GM04503 (cell line): ENCODE measurements at places on chromosomes 2 and 18.

GRCh38 chr18:76451396-76452331, 43.4 kb downstream of the ZNF516 start:
- DNase-seq = no peak

DNA sequence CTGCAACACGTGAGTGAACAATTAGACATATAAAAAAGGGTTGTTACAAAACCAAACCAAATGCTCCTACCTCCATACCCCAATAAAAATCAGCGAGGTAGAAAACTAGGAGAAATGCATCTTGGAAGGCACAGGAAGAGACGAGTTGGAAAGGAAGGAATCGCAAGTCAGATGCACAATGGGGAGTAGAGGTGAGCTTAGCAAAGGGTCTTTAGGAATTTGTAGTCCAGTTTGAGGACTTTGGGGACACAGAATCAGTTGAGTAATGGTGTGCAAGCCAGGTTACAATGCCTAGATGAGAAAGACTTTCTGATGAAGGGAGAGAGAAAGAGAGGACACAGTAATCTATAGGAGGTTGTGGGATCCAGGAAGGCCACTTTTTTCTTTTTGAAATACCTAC, 35.7 kb downstream of the XRCC5 start:
- DNase-seq = no peak

- DNase-seq = no peak
These were observed 297.1 kb upstream of the SESTD1 start for GRCh38 chr2:179561702-179562101.

GRCh38 chr2:33011373-33011772, 64.6 kb downstream of the LTBP1 start:
- no peak for DNase-seq

- no peak for DNase-seq
These were observed 821.8 kb downstream of the MBD2 start for GRCh38 chr18:53402670-53403069.

DNA sequence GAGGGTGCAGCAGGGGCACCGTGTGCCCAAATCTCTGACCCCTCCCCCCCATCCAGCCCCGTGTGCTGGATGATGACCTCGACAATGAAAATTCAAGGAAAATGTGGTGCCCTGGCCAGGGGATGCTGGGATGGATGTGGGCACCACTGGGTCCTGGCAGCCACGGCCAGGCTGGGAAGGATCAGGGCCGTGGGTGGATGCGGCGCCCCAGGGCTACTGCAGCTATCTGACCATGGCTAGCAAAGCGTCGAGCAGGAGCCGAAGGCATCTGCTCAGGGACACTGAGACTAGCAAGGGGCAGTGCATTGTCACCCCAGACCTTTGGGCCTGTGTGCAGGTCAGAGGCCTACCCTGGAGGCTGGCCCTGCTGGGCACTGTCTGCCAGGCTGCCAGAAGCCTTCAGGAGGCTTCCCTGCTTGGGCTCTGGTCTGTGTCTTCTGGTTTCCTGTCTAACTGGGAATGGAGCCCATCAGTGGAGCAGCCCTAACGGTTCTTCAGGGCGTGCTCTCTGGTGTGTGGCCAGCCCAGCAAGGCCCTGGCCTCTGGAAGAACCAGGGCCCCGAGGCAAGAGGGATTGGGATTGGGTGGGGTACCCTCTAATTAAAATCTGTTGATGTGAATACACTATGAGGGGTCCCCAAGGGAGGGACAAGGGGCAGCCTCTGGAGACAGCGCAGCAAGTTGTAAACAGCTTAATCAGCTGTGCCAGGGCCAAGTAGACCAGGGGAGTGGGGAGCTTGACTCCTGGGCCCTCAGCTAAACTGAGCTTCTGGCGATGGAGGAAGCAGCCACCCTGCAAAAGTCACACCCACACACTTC, 98.0 kb downstream of the STPG4 start:
- no peak for DNase-seq

GRCh38 chr2:182319556-182320505, 107.0 kb downstream of the PDE1A start:
- DNase-seq = no peak

- DNase-seq = no peak
These were observed 14.7 kb downstream of the RALB start for GRCh38 chr2:120267348-120267747.

DNA sequence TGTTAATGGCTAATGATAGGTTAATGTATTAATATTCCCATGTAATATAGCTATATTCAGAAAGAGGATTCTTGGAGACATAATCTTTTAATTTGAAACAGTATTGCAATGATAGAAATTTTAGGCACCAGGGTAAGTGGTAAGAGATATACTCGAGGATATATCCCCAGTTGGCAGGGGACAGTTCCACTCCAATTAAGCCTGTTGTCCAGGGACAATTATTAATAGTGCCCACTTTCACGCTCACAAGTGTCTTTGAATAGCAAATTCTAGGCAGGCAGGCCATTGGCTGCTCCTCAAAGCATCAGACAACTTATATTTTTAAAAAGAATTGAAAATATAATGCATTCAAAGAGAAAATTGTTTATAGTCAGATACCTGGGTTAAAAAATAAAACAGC, 190.7 kb downstream of the PDE11A start:
- no peak for DNase-seq

- no peak for DNase-seq
These were observed 32.4 kb upstream of the ACYP2 start for GRCh38 chr2:54083021-54083420.

DNA sequence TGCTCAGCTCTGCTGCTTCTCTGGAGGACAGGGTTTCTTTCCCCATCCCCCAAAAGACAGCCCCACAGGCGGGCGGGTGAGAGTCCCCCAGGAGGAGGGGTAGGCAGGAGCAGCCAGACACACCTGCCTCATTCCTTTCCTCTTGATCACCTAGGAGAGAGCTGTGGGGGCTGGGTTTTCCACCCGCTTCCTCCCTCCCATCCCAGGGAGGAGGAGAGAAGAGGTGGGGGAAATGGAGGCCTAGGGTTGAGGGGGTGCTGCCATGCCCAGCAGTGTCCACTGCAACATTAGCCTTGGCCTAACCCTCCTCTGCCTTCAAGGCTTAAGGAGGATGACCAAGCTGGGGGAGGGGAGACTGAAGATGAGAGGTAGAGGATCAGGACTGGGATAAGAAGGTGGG, 14.7 kb downstream of the WNT10A start:
- DNase-seq = no peak

DNA sequence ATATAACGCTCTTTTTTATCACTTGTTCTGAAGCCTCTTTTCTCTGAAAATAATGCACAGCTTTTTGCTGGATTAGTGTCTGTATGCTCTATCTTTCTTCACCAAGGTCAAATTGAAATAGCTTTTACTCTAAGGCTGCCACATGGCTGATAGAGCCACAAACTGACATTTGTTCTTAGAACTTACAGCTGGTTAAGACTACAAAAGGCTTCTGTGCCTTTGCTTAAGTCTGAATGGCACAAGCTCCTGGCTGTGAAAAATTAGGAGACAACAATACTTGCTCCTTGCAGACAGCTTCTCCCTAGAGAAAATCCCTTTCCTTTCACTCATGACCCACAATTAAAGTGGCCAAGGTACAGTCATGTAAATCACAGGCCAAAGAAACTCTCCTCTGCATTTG, 515.3 kb downstream of the DSC3 start:
- DNase-seq = no peak

DNA sequence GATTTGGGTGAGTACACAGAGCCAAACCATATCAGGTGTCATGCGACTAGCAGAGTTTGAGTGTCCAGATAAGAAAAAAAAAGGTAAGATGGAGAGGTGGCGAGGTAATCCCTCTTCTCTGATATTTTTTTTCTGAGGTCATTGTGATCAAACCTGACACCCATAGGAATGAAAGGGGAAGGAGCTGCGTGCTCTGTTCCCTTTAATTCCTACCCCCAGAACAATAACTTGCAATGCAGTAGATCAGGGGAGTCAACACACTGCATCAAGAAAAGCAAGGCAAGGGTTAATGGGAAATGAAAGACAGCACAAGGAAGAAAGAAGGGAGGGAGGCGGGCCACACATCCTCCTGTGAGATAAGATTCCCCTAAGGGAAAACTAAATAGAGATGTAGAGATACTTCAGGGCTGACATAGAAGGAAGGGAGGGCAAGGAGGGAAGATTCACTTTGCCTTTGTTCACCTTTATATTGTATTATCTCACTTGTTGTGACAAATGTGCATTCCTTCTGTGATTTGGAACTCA, 132.8 kb downstream of the CD226 start:
- no peak for DNase-seq

DNA sequence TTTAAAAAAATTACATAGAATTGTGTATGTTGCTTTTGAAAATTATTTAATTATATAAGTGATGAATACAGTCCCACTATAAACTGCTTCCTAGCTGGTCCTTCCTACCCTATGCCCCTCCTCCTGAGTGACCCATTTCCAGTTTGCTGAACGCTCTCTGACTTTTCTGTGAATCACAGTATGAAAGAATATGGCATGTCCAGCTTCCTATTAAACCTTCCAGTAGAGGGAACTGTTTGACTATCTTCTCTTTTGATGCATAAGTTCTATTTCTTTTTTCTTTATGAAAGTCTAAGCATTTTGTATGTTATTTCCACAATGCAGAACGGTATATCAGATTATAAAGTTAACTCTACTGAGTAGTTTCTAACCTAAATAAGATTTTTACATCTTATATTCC, 41.3 kb downstream of the PSMG2 start:
- no peak for DNase-seq

- DNase-seq = no peak
These were observed 57.4 kb upstream of the LDAH start for GRCh38 chr2:20880221-20880771.

- DNase-seq = no peak
These were observed 126.1 kb downstream of the NCK2 start for GRCh38 chr2:105870858-105871257.

DNA sequence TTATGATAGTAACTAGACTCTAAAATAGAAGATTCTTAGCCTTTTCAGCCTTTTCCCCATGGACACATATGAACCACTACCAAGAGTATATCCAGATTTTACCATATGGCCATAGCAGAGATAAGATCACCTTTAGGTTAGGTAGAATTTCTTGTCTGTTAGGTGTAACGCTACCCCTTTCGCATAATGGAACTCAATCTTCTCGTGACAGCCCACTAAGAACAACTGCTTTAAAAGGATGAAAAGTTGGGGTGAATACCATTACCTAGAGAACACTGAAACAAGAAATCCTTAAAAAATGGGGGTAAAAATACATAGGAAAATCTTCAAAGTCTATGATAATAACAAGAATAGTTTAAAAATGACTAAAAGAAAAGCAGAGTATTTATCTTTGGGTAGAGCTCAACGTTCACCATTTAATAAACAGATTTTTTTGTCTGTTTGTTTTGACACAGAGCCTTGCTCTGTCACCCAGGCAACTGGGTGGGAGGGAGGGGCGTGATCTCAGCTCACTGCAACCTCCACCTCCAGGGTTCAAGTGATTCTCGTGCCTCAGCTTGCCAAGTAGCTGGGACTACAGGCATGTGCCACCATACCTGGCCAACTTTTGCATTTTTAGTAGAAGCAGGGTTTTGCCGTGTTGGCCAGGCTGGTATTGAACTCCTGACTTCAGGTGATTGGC, 67.2 kb downstream of the VIL1 start:
- DNase-seq = no peak

GRCh38 chr2:60098996-60099395, 454.5 kb downstream of the BCL11A start:
- DNase-seq = no peak

DNA sequence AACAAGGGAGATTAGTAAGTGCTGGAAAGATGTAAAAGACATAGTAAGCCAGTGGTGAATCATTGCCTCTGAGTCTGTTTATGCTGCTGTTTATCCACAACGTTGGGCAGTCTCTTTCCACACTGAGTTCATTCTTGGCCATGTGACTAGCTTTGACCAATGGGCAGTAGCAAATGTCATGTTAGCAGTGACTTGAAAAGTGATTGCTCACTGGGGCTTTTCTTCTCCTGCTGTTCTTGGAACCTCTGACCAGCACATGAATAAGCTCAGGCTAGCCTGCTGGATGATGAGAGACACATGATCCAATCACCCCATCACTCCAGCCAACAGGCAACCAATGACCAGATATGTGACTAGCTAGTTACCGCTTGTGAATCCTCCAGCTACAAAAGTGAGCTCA, 360.4 kb downstream of the SLC4A3 start:
- DNase-seq = peak; percentile 67

GRCh38 chr2:240840435-240841060, 20.5 kb upstream of the KIF1A start:
- DNase-seq = peak; percentile 31

DNA sequence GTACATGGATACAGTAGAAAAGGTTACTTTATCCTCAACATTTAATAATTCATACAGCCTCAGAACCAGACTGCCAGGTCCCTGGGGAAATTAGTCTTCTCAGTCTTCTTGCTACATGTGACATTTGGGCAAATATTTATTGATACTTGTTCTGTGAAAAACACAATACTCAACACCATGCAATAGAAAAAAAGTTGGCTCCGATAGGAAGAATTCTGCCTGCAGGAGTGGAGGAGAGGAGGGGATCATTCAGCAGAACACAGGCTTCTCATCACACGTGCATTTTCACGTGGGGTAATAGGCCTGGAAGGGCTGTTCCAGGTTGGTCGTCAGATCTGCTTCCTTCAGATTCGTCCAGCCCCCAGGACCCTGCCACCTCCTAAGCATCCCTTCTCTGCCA, 58.4 kb upstream of the ACKR3 start:
- DNase-seq = no peak

DNA sequence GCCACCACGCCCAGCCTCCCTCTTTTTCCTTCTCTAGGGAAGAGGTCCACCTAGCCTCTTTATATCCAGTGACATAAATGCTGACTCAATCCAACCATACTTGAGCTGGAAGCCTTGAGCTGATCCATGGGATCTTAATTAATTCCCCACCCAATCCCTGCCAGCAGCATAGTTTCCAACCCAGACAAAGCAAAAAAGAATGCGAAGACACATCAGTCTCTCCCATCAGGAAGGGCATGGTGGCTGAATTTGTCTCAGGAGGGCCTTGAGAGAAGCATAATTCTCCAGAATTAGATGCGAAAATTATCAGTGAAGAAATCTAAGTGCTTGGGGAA, 22.5 kb downstream of the CASP10 start:
- peak; percentile 55 for DNase-seq

DNA sequence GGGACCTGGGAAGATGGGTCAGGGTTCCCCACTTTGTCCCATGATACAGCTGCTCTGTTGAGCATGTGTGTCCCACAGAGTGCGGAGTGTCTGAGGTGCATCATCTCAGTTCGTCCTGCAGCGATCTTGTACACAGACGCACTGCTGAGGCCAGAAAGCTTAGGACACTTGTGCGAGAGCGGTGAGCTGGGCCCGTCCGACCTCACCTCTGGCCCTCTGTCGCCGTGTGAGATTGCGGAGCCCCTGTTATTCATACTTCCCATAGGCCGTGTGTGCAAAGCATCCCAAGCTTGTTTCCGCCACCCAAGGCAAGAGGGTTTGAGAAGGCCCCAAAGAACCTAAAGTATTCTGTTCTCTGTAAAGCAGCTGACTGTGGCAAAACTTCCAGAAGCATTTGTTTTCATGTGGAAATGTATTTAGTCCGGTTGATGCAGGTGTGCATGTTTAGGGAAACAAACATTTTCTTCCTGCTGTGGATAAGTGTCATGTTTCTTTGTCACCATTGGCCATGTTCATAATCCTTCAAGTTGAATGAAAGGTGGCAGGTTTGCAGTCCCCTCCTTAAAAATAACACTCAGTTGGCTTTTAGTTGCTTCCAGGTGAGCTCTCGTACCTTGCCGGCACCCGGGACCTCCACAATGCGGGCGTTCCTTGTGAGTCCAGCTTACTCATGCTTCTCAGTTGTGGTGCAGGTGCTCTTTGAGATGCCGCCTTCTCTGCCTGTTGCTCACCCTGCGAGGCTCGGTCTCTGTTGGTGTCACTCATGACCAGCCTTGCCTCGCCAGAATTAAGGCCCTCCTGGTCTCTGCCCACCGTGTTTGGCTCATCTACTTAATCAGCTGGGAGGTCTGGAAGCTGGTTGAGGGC, 5.3 kb downstream of the AGAP1 start:
- DNase-seq = no peak
